Stimulated activated CD4-positive, alpha-beta T cell treated with anti-CD3 and anti-CD28 coated beads, Interleukin-15, amount 100 ng/mL, for 24 hours (primary cell): ENCODE measurements at places on chromosomes 1 and 21.

DNA sequence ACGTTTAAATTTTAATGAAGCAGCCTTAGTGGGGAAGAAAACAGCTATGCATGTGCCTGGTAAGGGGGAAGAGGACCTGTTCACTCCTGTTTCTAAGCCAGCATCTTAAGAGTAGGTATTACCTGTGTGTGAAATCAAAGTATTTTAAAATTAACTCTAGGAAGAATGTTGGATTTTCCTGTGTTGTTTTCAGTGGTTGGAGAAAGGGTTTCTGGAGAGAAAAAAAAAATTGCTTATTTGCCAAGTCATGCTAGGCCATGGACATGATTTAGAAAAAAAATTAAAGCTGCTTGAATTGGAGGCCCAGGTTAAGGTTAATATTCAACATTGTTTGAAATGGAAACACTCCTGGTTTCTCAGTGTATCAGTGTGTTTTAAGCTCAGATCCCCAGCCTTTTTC, 42.9 kb upstream of the DNAJC6 start:
- DNase-seq = no peak

GRCh38 chr1:36845802-36846201, 188.5 kb downstream of the GRIK3 start:
- DNase-seq = no peak

- DNase-seq = no peak
These were observed 1.4 kb downstream of the MAGI3 start for GRCh38 chr1:113391649-113392271.

GRCh38 chr1:67814121-67814772, 19.0 kb downstream of the GNG12 start:
- DNase-seq = no peak

- DNase-seq = no peak
These were observed 49.4 kb downstream of the TIAM1 start for GRCh38 chr21:31294691-31295090.

- no peak for DNase-seq
These were observed 14.9 kb downstream of the FASLG start for GRCh38 chr1:172673761-172674160.
